Activated naive CD4-positive, alpha-beta T cell treated with anti-CD3 and anti-CD28 coated beads, Interleukin-2, amount 50 U/mL, for 16 hours (primary cell): ENCODE measurements at places on chromosomes 6 and 20.

GRCh38 chr6:136609873-136610706 is 59.9 kb upstream of the MAP7 start:
- DNase-seq, result no peak

GRCh38 chr20:37890643-37891042 is 12.3 kb upstream of the VSTM2L start:
- DNase-seq, result no peak

GRCh38 chr6:64037427-64037826 is 401.8 kb downstream of the PHF3 start:
- no peak for DNase-seq

DNA sequence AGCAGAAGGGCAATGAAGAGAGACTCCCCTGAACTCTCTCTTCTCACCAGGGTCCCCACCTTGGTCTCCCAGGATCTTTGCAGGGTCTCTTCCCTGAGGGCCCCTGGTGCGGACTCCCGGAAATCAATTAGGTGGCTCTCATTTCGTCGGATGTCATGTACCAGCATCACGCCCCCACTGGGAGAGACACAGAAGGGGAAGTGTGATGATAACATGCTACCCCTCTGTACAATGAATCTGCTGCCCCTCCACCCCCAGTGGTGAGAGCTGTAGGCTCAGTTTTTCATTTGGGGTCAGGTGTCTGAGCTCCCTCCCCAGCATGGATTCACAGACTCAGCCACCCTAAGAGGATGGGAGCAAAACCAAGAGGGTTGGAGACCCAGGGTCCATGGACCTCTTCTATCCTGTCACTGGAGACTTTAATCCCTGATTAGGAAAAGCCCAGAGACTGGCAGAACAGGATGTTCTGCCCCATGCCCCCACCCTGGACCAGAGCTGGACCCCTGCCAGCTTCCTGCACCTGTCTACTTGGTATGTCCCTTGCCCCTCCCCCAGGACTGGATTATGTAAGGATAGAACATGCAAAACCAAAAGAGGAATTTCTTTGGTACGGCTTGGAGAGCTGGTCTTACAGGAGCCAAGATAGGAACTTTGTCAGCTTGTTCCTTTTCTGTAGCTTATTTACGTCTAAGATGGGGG is 11.1 kb downstream of the GGT7 start:
- no peak for DNase-seq

GRCh38 chr20:3658716-3659491 is 4.3 kb downstream of the GFRA4 start:
- no peak for DNase-seq

DNA sequence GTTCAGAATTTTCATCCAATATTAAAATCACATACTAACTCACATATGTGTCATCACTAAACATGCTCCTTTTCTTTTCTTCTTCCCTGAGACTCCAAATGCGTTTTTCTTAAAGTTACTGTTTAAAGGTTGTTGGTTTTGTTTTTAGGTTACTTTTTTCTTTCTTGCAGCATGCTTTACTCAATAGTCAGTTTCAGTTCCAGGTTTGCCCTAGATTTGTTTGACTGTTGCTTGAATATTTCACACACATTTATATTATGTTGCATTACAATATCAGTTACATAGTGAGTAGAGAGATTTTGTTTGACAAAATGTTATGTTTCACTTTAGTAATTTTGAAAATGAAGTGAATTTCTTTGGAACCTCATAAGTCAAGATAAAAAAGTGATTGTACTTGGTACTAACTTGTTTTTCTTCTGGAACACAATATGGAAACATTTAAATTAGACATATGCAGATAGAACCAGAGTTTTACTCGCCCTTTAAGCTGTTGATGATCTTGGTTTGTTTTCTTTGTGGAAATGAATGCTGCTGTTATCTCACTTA is 27.3 kb downstream of the FNDC1 start:
- DNase-seq, result no peak

DNA sequence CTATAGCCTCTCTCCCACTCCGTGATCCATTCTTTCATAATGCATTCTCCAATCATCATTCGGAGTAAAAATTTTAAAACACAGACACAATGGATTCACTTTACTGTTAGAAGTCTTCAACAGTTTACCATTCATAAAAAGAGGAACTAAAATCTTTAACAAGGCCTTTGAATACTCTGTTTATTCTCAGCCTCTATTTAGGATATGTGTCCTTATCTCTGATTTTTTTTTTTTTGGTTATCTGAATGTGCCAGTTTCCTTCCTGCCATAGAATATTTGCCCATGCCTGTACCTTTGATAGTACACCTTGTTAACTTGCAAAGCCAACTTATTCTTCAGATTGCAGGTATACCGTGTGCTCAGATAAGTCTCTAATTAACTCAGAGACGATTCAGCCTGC is 11.1 kb downstream of the CRISP1 start:
- DNase-seq, result no peak

DNA sequence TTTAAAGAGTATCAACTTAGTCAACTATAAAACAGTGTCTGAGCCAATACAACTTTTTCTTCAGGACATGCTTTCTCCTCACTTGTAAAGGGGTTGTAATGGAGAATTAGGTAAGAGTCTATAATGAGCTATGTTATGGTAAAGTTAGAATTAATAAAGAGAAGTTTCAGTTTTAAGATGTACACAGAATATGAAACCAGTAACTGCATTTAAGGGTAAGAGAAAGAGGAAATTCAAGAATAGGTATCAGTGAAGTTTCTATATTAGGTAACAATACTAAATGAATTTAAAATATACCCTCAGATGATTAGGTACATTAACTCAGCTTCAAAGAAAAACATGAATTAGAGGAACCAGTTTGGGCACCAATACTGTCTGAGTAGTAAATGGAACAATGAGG is 1444.3 kb upstream of the ADGRB3 start:
- DNase-seq, result no peak

DNA sequence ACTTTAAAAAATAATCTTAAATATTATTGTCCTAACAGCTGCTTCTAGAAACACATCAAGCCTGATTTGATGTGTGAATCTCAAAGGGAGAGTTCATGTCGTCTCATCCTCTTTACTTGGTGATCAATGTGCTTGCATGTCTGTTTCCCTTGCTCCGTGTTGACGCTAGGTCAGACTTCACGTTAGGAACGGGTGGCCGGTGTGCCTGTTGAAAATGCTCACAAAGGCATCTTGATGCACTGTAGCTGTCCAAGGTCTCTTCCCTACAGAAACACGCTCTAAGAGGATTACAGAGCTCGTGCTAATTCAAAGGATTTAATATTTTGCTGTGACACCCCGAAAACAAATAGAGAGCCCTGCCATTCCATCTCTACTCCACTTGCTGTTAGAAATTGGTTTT is 84.6 kb downstream of the ID4 start:
- no peak for DNase-seq

- DNase-seq, result no peak
Measured at GRCh38 chr6:64074981-64075380, 439.4 kb downstream of the PHF3 start.

- no peak for DNase-seq
Measured at GRCh38 chr6:168655462-168656152, 214.6 kb downstream of the SMOC2 start.

DNA sequence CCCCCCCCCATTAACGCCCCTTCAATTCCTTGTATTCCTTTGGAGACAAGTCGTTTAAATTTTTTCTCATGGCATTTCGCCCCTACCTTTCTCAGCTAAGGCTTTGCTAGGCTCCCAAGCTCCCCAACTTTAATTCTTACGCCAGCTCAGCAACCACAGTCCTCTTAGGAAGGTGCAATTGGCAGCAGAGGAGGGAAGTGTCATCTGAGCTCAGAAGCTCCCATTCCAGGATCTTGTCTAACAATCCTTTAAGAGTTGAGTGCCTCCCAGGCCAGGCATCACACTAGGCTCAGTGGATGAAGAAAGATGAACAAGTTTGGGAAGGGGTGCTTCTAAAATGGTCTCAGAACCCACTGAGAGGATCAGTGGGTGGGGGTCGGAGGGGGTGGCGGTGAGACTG is 131.2 kb upstream of the AKAP12 start:
- DNase-seq, result no peak

GRCh38 chr6:17225767-17226630 is 55.2 kb upstream of the RBM24 start:
- no peak for DNase-seq

- no peak for DNase-seq
Measured at GRCh38 chr6:79536585-79536953, 661 bp downstream of the LCA5 start.

- DNase-seq, result no peak
Measured at GRCh38 chr20:11553603-11554002, 364.1 kb upstream of the BTBD3 start.

GRCh38 chr6:53926505-53926904 is 131.7 kb downstream of the LRRC1 start:
- no peak for DNase-seq

DNA sequence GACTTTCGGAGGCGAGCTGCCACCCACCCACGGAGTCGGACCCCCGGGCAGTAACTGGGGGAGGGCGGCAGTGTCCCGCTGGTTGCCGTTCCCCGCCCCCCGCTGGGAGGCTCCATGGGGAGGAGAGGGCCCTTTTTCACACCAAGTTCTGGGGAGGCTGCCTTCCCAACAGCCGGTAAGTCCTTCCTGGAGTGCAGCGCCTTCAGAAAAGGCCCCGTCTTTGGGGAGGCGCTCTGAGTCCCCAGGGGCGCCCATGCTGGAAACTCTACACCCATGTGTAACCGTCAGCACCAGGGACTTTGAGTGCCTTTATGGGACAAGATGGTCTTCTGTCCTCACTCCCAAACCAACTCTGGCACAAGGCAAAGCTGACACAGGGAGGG is 430 bp upstream of the SOX18 start:
- no peak for DNase-seq

DNA sequence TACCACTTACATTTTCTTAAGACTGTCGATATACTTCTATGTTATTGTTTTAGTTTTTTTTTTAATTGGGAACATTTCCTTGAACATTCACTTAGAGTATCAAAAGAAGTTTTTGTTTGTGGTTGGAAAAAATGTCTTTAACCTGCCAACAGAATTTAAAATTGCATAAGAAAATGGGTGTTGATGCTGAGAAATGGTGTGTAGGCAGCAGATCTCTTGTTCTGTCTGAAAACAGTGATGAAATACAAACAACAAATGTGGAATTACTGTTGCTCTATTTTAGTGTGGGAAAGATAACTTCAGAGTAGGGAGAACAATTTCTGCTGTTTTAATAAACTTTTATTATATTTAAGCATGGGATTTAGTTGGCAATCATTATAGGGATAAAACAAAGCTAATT is 293.5 kb downstream of the CDKAL1 start:
- no peak for DNase-seq

DNA sequence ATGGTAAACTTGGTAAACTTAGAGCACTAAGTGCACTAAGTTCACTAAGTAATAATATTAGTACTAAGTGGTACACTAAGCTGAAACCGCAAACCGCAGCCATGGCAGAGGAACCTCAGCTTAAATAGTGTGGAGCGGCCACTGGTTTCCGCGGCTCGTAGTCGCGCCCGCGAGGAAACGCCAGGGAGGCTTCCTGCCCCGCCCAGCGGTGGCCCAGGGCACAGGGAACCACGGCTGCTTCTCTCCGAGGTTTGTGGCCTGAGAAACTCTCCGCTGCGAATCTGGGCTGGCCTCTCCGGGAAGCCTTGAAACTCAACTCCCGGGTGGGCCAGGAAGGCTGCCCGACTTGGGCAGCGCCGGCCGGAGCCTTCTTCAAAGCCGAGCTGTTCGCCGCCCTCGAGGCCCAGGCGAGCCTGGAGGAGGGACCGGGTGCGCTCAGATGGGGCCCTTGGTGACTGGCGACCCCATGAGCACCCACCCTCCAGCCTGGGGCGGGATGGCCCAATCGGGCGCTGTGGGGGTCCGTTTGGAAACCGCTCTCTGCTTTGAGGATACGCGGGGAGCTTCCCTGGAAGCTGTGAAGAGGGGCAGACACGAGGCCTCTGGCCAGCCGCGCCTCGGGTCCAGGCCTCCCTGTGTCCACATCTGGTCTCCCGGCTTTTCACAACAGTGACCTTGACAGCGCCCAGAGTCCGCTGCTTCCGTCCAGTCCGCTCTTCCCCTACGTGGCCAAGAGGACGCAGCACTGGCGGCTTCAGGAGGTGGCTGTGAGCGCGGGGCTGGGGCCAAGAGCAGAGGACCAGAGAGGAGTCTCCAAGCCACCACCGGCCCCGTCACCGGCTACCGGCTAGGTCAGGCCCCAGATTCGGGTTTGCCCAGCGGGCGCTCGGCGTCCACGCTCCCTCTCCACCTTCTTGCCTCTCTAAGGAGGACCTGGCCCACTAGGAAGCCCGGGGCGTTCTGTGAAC is 25.4 kb upstream of the HLA-E start:
- DNase-seq, result peak; percentile 47

DNA sequence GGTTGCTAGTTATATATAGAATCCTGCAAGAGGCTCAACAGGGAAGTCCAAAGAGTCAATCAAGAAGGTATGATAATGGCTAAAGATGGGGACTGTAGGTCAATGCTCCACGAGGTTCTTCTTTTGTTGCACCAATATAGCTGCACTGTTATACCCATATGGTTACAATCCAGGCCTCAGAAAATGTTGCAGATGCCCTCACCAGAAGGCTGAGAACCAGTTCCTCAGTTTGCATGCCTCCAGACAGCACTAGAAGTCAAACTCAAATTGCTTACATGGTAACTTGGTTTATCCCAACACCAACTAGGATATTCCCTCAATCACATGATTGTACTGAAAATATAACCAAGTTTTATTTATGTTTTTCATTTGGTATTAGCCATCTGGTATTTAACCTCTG is 12.1 kb downstream of the EEF1A1 start:
- DNase-seq, result no peak

DNA sequence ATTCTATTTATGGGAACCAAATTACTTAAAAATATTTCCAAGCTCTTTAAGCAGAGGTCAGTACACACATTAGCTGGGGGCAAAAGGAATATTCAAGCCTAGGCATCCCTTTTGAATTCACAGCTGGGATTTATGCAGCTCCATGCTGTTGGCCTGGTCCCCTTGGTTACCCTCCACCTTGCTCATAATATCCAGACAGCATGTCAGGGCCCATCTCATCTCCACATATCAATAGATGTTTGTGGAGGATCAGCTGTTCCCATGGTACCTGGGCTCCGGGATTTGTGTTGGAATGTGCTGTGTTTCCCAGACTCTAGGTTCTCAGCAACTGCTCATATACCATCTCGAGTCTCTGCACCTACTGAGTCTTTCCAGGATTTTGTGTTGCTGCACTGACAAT is 534.8 kb downstream of the BMP2 start:
- DNase-seq, result no peak

- DNase-seq, result no peak
Measured at GRCh38 chr6:97669191-97670031, 386.4 kb upstream of the MMS22L start.

- peak; percentile 32 for DNase-seq
Measured at GRCh38 chr6:27650620-27651370, 177.9 kb upstream of the ZNF184 start.

DNA sequence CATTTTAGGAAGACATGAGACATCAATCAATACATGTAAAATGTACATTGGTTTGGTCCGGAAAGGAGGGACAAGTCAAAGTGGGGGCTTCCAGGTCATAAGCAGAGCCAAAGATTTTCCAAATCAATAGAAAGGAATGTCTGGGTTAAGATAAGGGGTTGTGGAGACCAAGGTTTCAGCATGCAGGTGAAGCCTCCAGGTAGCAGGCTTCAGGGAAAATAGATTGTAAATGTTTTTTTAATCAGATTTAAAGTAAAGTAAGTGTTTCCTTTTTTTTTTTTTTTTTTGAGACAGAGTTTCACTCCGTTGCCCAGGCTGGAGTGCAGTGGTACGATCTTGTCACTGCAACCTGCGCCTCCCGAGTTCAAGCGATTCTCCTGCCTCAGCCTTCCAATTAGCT is 16.8 kb upstream of the SERPINB9 start:
- DNase-seq, result no peak

GRCh38 chr6:18897350-18897749 is 510.2 kb downstream of the RNF144B start:
- no peak for DNase-seq

- DNase-seq, result no peak
Measured at GRCh38 chr20:31835977-31836852, 9.2 kb downstream of the FOXS1 start.
